CD8-positive, alpha-beta memory T cell (primary cell): ENCODE measurements at places on chromosomes 5 and 9. TPM values are rescaled to one million over a fixed set of nuclear protein-coding genes. Genes with fewer than 3 reads are reported as not detected.

PCDHGA12 gene
- 0.09 TPM for total RNA-seq

- no peaks in the 10 kb centered on the region for H3K36me3 ChIP-seq
- H3K4me3 ChIP-seq = no peak overlapping the region
- no peak for DNase-seq
- no peaks in the 10 kb centered on the region for H3K4me1 ChIP-seq
Observed at GRCh38 chr5:62828742-62829603, 250.4 kb downstream of the LRRC70 start.

DNA sequence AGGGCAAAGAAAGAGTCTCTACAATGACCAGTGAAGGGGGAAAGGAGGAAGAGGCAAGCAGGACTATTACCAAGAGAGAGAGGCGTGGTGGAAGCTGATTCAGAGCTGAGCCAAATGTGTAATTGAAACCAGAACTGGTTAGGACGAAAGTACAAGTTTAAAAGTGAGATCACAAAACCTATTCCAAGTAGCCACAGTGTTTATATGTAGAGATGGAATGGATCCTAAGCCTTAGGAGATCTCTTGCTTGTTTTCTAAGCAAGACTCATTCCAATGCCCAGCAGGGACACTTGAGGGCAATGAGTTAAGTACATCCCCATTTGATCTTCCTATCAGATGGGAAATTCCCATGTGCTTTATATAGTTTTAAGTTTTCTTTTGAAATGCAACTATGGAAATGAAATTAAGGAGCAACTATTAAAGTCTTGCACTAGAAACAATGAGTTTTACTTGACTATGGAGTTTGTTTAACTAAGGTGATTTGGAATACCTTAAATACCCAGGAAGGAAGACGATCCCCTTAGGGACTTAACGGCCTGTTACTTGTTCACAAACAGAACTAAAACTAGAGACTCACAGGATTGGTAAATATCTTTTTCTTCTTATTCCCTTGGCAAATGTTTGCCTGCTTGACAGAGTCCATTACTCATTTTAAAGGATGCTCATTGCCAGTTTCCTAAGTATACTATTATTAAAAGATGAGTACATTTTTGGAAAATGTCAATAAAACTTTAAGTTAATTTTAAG lies 51.1 kb upstream of the SNX2 start:
- H3K4me1 ChIP-seq = no peaks in the 10 kb centered on the region
- H3K4me3 ChIP-seq = no peak overlapping the region
- no peak for DNase-seq
- no peaks in the 10 kb centered on the region for H3K36me3 ChIP-seq
- H3K27me3 ChIP-seq = no peaks in the 10 kb centered on the region

- DNase-seq = no peak
- H3K4me1 ChIP-seq = no peaks in the 10 kb centered on the region
- H3K27me3 ChIP-seq = no peaks in the 10 kb centered on the region
- no peak overlapping the region for H3K4me3 ChIP-seq
- H3K36me3 ChIP-seq = peaks cover 3% of the 10 kb centered on the region
Observed at GRCh38 chr5:179879003-179879689, 20.5 kb upstream of the MRNIP start.

GRCh38 chr5:73115399-73116051 lies 4.8 kb upstream of the TMEM171 start:
- no peak overlapping the region for H3K4me3 ChIP-seq
- H3K36me3 ChIP-seq = no peaks in the 10 kb centered on the region
- no peak overlapping the region for H3K27ac ChIP-seq
- no peaks in the 10 kb centered on the region for H3K4me1 ChIP-seq

- H3K4me3 ChIP-seq = no peak overlapping the region
- no peak overlapping the region for H3K27ac ChIP-seq
- no peaks in the 10 kb centered on the region for H3K36me3 ChIP-seq
- no peak for DNase-seq
- no peaks in the 10 kb centered on the region for H3K27me3 ChIP-seq
Observed at GRCh38 chr5:107796797-107797196, 126.1 kb upstream of the EFNA5 start.

- H3K27me3 ChIP-seq = no peaks in the 10 kb centered on the region
- H3K4me3 ChIP-seq = no peak overlapping the region
- H3K4me1 ChIP-seq = no peaks in the 10 kb centered on the region
- H3K27ac ChIP-seq = no peak overlapping the region
- H3K36me3 ChIP-seq = no peaks in the 10 kb centered on the region
- DNase-seq = no peak
Observed at GRCh38 chr9:81546489-81546888, 142.9 kb downstream of the TLE1 start.

DNA sequence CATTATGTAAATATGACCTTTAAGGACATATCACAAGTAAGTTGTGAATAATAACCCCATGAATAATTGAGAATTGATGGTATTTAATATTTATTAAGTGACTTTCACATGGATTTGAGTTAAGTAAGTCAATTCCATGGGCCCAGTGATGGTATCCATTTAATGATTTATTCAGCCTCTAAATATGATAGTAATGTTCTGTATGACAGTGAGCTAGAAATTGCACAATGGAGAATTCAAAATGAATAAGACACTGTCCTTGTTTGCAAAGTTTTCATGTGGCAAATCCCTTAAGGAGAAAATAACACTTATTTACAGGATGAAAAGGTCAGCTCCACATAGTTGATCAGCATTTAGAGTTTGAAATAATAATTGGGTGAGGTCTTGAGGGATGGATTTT lies 160.7 kb downstream of the PDE4D start:
- no peaks in the 10 kb centered on the region for H3K36me3 ChIP-seq
- no peaks in the 10 kb centered on the region for H3K4me1 ChIP-seq
- no peak overlapping the region for H3K4me3 ChIP-seq
- H3K27ac ChIP-seq = no peak overlapping the region

DNA sequence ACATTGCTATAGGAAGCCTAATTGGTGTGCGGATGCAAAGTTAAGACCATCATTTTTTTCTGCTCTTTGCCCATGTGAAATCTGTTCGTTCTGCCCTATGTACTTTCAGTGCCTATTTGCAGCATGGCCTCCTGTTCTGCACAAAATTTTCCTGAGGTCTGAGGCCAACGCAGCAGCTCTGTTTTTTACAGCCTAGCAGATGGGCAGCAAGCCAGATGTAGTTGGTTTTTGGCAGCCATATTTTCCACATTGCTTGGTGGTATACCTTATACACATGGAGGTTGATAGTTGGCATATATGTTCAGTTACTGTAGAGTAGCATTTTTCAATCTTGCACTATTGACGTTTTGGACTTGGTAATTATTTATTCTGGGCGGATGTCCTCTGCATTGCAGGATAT lies 133.5 kb upstream of the MRPS30 start:
- no peaks in the 10 kb centered on the region for H3K4me1 ChIP-seq
- no peak overlapping the region for H3K27ac ChIP-seq
- no peak overlapping the region for H3K4me3 ChIP-seq
- H3K27me3 ChIP-seq = no peaks in the 10 kb centered on the region
- H3K36me3 ChIP-seq = no peaks in the 10 kb centered on the region
- no peak for DNase-seq

- no peak overlapping the region for H3K4me3 ChIP-seq
- no peaks in the 10 kb centered on the region for H3K36me3 ChIP-seq
- no peak overlapping the region for H3K27ac ChIP-seq
- H3K27me3 ChIP-seq = no peaks in the 10 kb centered on the region
- no peak for DNase-seq
Observed at GRCh38 chr5:80101993-80102392, 66.8 kb downstream of the THBS4 start.

- no peaks in the 10 kb centered on the region for H3K27me3 ChIP-seq
- H3K27ac ChIP-seq = no peak overlapping the region
- no peaks in the 10 kb centered on the region for H3K36me3 ChIP-seq
- no peaks in the 10 kb centered on the region for H3K4me1 ChIP-seq
- no peak for DNase-seq
- H3K4me3 ChIP-seq = no peak overlapping the region
Observed at GRCh38 chr5:90131383-90132133, 278.0 kb downstream of the CETN3 start.

- no peaks in the 10 kb centered on the region for H3K27me3 ChIP-seq
- no peak overlapping the region for H3K4me3 ChIP-seq
Observed at GRCh38 chr9:95125652-95126051, 191.9 kb downstream of the FANCC start.

IFNB1 gene
- total RNA-seq = not detected

DNA sequence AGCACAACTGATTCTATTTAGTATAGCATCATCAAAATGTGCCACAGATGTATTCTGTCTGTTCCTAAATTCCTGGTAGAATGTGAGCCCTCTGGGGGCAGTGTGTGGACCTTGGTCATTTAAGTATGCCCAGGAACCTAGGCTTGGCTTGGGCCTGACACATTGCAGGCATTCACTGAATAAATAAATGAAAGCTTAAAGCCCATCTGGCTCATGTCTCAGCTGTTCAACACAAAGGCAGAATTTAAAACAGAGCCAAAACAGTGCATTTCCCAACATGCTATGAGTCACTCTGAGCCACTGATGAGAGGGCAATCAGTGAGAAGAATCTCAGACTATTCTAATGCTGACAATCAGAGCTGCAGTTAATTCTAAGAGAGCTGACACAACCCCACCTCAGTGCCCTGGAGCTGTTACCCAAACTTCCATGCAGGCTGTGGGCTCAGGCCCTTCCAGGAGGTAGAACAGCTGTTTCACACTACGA lies 8.1 kb downstream of the FAM193B start:
- no peak overlapping the region for H3K4me3 ChIP-seq
- H3K4me1 ChIP-seq = no peaks in the 10 kb centered on the region
- no peaks in the 10 kb centered on the region for H3K27me3 ChIP-seq
- H3K27ac ChIP-seq = no peak overlapping the region
- H3K36me3 ChIP-seq = no peaks in the 10 kb centered on the region
- DNase-seq = no peak

B4GALT1 gene
- 38.3 TPM for total RNA-seq

DNA sequence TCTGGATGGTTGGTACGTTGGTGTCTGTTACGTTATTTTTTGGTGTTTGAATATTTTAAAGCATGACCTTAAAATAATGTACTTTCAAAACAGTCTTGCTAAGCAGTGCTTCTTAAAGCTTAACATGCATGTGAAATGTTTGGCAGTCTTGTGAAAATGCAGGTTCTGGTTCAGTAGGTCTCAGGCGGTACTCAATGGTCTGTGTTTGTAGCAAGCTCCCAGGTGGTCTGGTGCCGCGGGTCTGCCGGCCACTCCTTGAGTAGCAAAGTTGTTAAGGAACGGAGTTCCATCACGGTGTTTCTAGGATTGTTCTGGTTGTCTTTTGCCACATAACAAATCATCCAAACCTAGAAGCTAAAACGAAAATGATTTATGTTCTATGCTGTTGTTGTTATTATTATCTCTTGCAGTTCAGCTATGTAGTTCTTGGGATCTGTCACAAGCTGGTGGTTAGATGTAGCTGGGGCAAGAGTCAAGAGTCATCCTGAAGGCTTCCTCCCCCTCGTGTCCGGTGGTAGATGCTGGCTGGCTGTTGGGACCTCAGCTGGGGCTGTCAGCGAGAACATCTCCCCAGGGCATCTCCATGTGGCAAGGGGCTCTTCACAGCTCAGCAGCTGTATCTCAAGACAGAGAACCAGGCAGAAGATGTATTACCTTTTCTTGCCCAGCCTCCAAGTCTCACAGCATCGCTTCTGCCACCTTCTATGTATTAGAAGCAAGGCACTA lies 186.8 kb downstream of the PALM2AKAP2 start:
- H3K27ac ChIP-seq = no peak overlapping the region
- DNase-seq = no peak
- H3K4me3 ChIP-seq = no peak overlapping the region
- H3K4me1 ChIP-seq = peaks cover 33% of the 10 kb centered on the region
- no peaks in the 10 kb centered on the region for H3K27me3 ChIP-seq

ANKRD31 gene
- 0.66 TPM for total RNA-seq

DNA sequence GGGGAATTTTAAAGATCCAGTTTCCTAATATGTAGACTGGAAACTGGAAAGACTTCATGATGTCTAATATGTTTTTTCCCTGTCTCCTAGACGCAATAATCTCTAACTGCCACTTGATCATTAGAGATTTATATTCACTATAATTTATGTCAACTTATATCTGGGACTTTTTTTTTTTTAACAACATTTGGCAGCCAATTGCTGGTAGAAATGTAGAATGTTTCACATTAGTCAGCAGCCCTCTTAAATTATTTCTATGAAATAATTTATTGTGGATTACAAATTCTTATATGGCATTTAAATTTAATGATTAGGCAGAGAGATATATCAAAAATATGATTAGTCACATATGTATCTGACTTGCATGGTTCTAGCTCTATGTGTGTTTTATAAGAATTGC lies 48.2 kb downstream of the TMEM174 start:
- no peaks in the 10 kb centered on the region for H3K36me3 ChIP-seq
- H3K4me1 ChIP-seq = peaks cover 3% of the 10 kb centered on the region
- H3K27me3 ChIP-seq = peaks cover 9% of the 10 kb centered on the region
- no peak overlapping the region for H3K27ac ChIP-seq
- no peak for DNase-seq

PFN3 gene
- total RNA-seq = not detected

GRCh38 chr9:116099821-116100220 lies 53.8 kb upstream of the PAPPA start:
- no peaks in the 10 kb centered on the region for H3K27me3 ChIP-seq
- H3K36me3 ChIP-seq = no peaks in the 10 kb centered on the region
- H3K4me3 ChIP-seq = no peak overlapping the region

DNA sequence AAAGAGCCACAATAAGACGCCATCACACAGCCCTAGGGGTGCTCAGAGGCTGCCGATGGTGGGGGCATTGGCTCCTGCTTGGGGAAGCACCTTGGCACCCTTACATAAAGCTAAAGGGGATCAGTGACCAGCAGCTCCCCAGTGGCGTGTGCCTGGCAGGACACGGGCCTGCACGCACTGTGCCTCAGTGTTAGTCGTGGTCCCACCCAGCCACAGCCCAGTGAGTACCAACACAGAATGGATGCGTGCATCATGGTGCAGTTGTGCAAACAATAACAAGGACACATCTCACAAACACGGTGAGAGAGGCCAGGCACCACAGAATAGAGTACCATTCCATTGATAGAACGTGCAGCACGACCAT lies 103.2 kb downstream of the WNK2 start:
- no peaks in the 10 kb centered on the region for H3K36me3 ChIP-seq
- H3K27ac ChIP-seq = no peak overlapping the region
- DNase-seq = no peak
- no peaks in the 10 kb centered on the region for H3K4me1 ChIP-seq

GAPT gene
- total RNA-seq = not detected

DNA sequence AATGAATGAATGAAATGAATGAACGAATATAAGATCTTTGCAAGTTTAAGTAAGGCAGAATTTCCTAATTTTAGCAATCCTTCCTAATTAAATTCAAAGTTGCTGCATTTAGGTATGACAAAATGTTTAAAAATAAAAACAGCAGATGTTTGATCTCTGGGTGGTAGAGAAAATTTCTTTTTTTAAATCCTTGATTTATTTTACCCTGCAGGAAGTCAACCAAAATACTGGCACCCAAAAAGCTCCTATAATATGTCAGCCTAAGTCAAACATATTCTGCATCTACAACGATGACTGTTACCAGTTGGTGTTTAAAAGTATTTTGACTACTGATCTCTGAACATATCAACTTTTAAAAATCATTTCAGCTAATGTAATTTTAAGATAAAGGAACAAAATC lies 58.4 kb downstream of the TTC39B start:
- no peak for DNase-seq
- H3K4me1 ChIP-seq = no peaks in the 10 kb centered on the region
- no peak overlapping the region for H3K27ac ChIP-seq
- no peaks in the 10 kb centered on the region for H3K27me3 ChIP-seq
